ENCODE measurements at places on chromosomes 2 and 18.

DNA sequence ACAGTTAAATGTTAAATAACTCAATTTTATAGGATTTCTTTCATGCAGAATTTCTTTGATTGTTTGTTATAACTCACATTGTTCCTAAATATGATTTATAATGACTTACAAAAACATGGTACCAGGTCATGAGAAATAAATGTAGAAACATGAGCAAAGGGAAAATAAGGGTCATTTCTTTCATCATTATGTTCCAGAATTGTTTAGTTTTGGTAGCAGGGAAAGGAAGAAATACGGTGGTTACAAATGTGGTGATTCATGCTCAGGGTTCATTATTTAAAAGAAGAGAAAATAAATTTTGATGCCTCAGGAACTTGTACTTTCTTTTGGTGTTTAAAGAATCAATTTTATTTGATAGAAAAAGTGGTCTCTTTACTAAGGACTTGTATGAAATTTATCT lies 4.4 kb downstream of the LYPD6B start:
- DNase-seq, result no peak

GRCh38 chr18:24021505-24021904 lies 7.0 kb downstream of the TTC39C start:
- no peak for DNase-seq

DNA sequence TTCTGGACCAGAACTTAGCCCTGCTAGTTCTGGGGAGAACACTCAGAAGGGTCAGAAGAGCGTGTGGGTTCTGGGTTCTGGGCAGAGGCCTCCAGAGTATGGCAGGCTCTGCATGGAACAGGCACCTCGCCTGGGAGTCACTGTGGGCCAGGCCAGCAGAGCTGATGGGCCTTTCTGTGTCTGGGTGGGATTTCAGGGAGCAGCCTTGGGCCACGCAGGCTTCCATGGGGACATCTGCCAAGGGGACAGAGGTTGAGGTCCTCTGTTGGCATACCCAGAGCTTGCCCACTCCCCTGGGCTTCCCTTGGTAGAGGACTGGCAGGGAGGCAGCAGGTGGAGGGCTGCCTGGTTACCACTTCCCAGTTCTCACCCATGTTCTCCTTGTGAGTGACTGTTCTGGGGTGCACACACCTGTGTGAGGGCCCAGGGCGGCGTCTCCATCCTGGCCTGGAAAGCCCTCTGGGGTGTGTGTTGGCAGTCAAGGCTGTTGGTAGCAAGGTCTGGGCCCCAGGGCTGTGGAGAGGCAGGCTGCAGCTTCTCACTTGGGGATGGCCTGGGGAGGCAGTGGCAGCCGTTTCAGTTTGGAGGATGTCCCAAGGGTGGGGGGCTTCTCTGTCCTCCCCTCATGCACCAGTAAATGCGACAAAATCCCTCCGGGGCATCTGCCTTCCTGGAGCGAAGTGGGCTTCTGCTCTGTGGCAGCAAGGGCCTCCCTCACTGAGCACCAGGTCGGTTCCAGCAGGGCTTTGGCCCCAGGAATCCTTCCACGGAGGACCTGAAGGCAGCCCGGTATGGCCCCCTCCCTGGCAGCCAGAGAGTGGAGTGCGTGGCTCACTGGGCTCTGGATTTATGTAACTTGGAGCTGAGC lies 74.6 kb upstream of the HDAC4 start:
- DNase-seq, result no peak

- no peak for DNase-seq
These were observed 477.1 kb downstream of the FBXO15 start for GRCh38 chr18:73670524-73670923.

- no peak for DNase-seq
These were observed 135.7 kb upstream of the NFATC1 start for GRCh38 chr18:79260023-79260422.

- DNase-seq, result no peak
These were observed 302.3 kb upstream of the FANCL start for GRCh38 chr2:58543442-58543841.

GRCh38 chr2:2558476-2558875 lies 227.4 kb upstream of the MYT1L start:
- DNase-seq, result no peak

DNA sequence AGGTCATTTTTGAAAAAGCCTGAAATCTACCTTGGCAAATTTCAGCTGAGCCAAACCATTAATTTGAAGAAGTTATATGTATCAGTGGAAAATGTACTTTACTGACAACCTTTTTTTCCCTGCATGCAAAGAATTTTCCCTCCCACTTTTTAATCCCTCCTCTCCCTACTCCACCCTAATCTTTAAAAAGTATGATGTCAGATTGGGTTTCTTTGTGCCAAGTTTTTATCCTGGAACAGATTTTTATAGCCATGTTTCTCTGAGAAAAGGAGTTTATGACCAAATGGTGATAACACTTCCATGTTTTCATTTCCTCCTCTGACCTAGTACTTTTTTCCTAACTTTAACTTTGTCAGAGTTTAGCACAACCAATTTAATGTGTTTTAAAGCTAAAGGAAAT lies 250.3 kb upstream of the FOSL2 start:
- no peak for DNase-seq

- DNase-seq, result no peak
These were observed 160.0 kb upstream of the MYO3B start for GRCh38 chr2:170017860-170018532.

- no peak for DNase-seq
These were observed 13.2 kb upstream of the CHRNA1 start for GRCh38 chr2:174777347-174778084.

GRCh38 chr18:68778280-68778886 lies 19.5 kb upstream of the CCDC102B start:
- DNase-seq, result no peak

- DNase-seq, result no peak
These were observed 141.8 kb downstream of the RNF152 start for GRCh38 chr18:61750840-61751668.

- no peak for DNase-seq
These were observed 55.6 kb downstream of the CHMP3 start for GRCh38 chr2:86507600-86507999.

DNA sequence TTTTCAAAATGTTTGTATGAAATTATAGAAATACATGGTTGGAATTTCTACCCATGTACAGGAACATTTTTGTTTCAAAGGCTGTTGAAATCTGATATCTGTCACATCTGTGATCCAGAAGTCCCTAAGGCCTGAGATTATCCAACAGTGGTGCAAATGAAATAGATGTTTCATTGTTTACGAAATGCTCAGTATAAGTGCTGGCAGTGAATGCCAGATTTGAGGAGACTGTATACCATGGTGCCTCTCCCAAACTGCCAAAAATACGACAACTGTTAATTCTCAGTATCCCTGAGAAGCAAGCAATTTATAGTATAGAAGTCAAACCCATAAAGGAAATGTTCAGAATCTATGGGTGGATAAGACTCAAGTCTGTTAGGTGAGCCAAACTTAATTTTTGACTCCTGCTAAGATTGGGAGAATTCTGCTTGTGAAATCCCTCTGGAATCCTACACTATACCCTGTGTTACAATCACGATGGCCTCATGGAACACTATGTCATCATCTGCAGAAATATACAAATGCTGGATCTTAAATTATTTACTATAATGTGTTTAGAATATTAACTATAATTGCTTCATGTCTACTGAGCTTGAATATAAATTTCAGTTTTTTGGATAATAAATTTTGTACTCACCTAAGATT lies 71.2 kb upstream of the DOCK10 start:
- DNase-seq, result no peak

- DNase-seq, result no peak
These were observed 58.0 kb upstream of the TMEM178A start for GRCh38 chr2:39607538-39608262.

DNA sequence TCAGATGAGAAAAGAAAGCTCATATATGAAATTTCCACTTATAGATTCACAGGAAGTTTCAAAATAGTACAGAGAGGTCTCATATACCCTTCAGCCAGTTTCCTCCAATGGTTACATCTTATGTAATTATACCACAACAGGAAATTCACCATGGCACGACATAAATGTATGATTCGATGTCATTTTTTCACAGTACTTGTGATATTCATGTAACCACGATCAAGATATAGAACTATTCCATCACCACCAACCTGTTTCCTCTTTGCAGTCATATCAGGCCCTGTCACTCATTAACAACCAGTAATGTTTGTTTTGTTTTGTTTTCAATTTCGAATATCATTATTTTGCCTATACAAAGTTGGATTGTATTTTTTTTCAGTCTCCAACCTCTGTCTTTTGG lies 314.3 kb upstream of the POU3F3 start:
- DNase-seq, result no peak

GRCh38 chr2:219458996-219459395 lies 24.4 kb downstream of the SPEG start:
- no peak for DNase-seq

- DNase-seq, result no peak
These were observed 41.4 kb downstream of the ZAP70 start for GRCh38 chr2:97754690-97755346.

GRCh38 chr2:174336501-174337336 lies 2.0 kb downstream of the SP9 start:
- DNase-seq, result no peak

DNA sequence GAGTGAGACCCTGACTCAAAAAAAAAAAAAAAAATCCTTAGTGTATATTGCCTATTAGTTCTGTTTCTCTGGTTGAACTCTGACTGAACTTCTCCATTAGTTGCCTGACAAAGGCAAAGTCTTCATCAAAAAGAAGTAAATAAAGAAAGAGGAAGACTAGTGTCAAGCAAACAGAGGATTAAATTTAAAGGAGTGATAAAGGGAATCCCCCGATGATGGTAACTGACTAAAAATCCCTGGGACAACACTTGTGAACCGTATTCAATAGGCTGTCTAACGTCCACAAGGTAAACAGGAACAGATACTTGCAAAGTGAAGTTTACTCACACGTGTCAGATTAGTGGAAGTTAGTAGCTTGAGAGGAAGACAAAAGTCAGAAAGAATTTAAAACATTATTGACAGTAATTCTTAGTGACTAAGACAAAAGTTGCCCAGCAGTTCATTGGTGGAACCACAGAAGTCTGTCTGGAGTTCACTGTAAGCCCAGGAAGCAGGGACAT lies 26.2 kb upstream of the SPOPL start:
- no peak for DNase-seq

DNA sequence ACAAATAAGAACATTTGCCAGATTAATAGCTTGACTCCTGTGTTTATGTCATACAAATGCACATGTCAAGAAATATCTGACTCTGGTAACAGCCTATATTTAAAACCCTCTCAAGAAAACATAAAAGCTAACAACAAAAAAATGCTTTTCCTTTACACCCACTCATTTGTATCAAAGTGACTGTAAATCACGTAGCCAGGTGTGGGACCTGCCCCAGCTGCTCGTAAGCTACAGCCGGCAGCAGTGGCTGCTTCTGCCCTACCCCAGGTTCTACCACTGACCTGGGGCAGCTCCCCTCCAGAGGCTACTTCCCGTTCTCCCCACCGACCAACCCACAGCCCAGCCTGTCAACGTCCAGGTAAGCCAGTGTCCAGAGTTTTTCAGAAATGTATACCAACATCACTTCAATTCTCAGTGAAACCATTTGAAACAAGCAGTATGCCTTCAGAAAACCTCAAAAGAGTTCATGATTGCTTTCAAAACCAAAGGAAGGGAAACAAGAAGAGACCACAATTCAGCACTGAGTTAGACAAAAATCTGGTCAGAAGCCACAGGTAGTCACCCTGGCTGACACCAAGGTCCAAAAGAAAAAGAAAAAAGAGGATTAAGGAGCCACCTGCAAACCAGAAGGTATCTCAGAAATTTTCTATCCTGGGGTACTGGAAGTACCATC lies 40.4 kb downstream of the KIDINS220 start:
- no peak for DNase-seq

DNA sequence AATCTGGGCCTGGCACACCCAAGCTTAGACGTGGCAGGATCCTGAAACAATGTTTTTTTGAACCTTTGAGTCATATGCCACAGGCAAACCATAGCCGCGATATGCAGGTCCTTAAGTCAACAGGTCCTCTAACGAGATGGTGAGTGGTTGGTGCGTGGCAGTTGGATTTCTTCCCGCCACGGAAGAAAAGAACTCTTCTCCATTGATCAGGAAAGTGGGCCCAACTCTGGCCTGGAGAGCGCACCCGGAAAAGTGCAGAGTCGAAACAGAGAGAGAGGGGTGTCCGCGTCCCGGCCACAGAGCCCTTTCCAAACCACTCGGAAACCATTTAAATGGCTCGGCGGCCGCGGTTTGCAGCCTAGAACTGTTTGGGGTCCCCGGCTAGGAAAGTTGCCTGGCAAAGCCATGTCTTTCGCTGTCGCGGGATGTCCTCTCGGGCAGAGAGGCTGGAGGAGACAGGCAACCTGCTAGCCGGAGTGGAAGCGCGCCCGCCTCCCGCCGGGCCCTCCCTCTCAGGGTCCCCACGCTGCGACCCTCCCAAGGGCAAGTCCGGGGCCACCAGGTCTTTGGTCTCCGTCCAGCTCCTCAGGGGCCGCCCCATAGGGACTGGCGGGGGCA lies 777 bp downstream of the GALNT3 start:
- no peak for DNase-seq

DNA sequence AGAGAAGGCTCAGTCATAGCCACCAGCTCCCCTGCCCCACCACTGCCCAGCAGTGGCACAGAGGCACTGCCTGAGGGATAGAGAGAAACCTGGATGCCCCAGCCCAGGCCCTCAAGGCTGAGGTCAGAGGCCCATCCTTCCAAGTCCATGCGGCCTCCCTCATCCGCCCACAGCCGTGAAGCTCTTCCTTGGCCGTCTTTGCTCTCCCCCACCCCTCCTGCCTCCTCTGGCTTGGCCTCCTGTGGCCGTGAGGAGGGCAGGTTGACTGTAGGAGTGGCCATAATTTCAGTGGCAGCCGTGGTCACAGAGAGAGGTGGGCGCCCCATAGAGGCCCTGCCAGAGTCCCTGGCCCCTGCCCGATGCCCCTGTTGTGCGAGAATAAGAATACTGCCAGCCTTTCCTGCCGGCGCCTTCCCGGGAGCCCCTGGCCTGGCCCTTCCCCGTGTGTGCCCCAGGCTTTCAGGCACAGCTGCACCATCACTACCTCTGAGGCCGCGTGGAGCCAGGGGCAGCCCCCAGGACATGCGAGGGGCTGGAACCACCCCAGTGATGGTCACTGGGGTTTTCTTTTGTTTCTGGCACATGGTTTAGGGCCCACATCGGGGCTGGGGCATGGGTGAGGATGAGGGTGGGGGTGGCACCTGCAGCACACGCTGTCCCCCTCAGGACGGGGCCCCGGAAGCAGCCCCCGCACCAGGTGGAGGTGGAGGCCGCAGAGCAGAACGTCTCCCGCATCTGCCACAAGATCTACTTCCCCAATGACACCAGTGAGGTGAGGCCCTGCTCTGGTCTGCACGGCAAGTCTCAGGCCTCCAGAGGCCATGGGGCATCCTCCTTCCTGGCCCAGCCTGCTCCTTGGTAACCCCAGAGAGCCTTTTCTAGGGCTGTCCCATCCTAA lies 13.1 kb upstream of the GPR17 start:
- no peak for DNase-seq

DNA sequence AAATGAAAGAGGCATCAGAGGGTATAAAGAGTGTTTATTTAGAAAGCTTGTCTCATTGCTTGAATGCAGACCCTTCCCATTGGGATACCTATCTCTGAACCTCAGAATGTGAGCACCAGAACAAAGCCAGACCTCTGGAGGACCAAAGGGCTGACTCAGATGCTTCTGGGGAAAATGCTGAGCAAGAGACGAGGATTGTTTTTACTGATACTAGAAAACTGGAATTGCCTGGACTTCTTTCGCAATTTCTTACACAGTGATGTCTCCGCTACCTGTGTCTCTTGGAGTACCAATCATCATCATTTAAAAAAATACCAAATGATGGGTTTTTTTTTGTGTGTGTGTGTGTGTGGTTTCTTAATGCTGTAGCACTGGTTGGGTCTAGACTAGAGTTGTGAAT lies 55.6 kb upstream of the CCDC85A start:
- no peak for DNase-seq

GRCh38 chr2:95698146-95698545 lies 106.3 kb downstream of the TRIM43 start:
- DNase-seq, result no peak

- no peak for DNase-seq
These were observed 82.4 kb downstream of the EXOC6B start for GRCh38 chr2:72743481-72743880.
